ENCODE measurements at places on chromosomes 11 and 22. TPM values are rescaled to one million over a fixed set of nuclear protein-coding genes. Genes with fewer than 3 reads are reported as not detected.

PRAME gene
- 115 TPM for total RNA-seq

SHISA8 gene
- total RNA-seq, result 0.18 TPM

GUCY1A2 gene
- total RNA-seq, result 0.07 TPM

BET1L gene
- total RNA-seq, result 49.8 TPM

GLB1L2 gene
- 1.9 TPM for total RNA-seq

NXPE2 gene
- not detected for total RNA-seq

Data from A549 treated with CORT108297 at 1 μM for 4 hours (cell line).